ENCODE measurements at places on chromosomes 13 and 19.

GRCh38 chr19:8576273-8576993 is 809 bp downstream of the MYO1F start:
- peak; percentile 12 for DNase-seq

GRCh38 chr19:14150041-14150769 is 13.8 kb upstream of the ASF1B start:
- peak; percentile 5 for DNase-seq

- DNase-seq: no peak
Observed at GRCh38 chr13:77475345-77476084, 60.0 kb upstream of the SCEL start.

GRCh38 chr13:61728471-61728870 is 312.8 kb upstream of the PCDH20 start:
- DNase-seq: no peak

GRCh38 chr19:11540645-11541044 is 2.0 kb downstream of the CNN1 start:
- no peak for DNase-seq

DNA sequence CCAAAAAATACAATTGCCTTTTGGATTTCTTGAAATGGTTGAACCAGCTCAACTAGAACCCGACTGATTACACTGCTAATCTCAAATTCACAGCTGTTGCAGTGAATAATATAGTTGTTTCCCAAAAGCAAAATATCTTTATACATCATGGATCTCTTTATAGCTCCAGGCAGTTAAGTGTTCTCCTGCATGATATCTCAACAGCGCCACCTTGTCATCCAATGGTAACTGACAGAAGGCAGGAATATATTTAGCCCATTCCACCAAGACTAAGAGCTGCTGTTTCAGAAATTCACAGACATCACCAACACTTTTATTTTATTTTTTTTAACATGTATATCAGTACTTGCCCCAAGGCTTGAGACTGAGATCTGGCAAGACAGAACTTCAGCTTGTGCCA is 1141.0 kb upstream of the PRR20A start:
- DNase-seq: no peak

DNA sequence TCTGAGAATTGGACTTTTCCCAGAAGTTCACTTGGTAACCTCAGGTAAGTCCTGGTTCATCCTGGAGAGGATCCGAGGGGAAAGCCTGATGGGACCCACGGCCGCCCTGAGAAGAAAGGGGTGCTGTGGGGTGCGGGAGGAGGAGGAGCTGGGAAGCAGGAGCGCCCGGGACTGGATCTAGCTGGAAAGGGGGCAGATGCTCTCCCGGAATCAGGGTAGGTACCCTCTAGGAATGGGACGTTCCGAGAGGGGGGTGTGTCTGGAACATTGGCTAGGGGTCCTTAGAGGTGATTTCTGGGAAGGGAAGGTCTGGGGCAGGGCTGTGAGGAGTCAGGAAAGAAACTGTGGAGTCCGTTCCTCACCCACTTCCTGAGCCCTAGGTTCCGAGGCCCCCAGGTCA is 38.7 kb upstream of the ZNF492 start:
- no peak for DNase-seq
